ENCODE measurements at places on chromosomes 16 and 17.
A peak's percentile ranks its signal among the peaks of the same experiment; 100 is the strongest.

GRCh38 chr17:16439811-16440351, 24.5 kb downstream of the TRPV2 start:
- H3K27me3 ChIP-seq, result no peaks in the 10 kb centered on the region
- DNase-seq, result no peak
- H3K36me3 ChIP-seq, result peaks cover 51% of the 10 kb centered on the region
- H3K4me1 ChIP-seq, result peaks cover 47% of the 10 kb centered on the region
- peak overlapping the region; percentile 73 for H3K4me3 ChIP-seq

DNA sequence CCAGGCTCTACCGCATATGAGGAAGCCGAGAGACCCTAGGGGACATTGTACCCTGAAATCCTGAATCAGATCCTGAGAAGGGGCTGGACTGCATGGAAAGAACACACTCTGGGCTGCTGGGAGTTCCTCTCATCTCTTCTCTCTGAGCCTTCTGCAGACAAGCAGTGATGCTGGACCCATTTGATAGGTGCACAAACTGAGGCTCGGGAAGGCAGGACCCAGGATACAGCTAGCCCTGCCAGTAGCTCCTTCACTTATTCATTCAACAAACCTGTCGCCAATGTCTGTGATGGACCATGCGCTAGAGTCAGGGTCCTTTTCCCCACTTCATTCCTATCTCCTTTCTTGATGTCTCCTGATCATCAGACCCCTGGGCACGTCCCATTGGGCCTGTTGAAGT, 1.9 kb downstream of the SBK1 start:
- H3K4me3 ChIP-seq, result peak overlapping the region; percentile 85
- H3K4me1 ChIP-seq, result no peaks in the 10 kb centered on the region
- no peak overlapping the region for H3K27ac ChIP-seq
- no peaks in the 10 kb centered on the region for H3K36me3 ChIP-seq
- no peaks in the 10 kb centered on the region for H3K27me3 ChIP-seq

- no peak overlapping the region for H3K27ac ChIP-seq
- H3K4me1 ChIP-seq, result peaks cover 9% of the 10 kb centered on the region
- H3K27me3 ChIP-seq, result no peaks in the 10 kb centered on the region
- peak; percentile 43 for DNase-seq
Measured at GRCh38 chr17:50661795-50662391, 27.2 kb downstream of the ABCC3 start.

GRCh38 chr17:3276126-3276525, 22.0 kb downstream of the OR3A1 start:
- H3K4me1 ChIP-seq, result no peaks in the 10 kb centered on the region
- H3K27me3 ChIP-seq, result no peaks in the 10 kb centered on the region
- no peak overlapping the region for H3K27ac ChIP-seq
- DNase-seq, result no peak
- H3K36me3 ChIP-seq, result no peaks in the 10 kb centered on the region
- H3K4me3 ChIP-seq, result no peak overlapping the region

- no peak overlapping the region for H3K27ac ChIP-seq
- H3K27me3 ChIP-seq, result no peaks in the 10 kb centered on the region
- no peaks in the 10 kb centered on the region for H3K4me1 ChIP-seq
- no peak overlapping the region for H3K4me3 ChIP-seq
Measured at GRCh38 chr16:30551781-30552180, 6.4 kb downstream of the ZNF764 start.

GRCh38 chr17:80036715-80037477, 454 bp downstream of the CCDC40 start:
- H3K4me3 ChIP-seq, result peak overlapping the region; percentile 85
- DNase-seq, result peak; percentile 64
- no peaks in the 10 kb centered on the region for H3K27me3 ChIP-seq
- peaks cover 5% of the 10 kb centered on the region for H3K4me1 ChIP-seq

GRCh38 chr17:43224146-43224705, 4.2 kb downstream of the CCDC200 start:
- H3K4me1 ChIP-seq, result no peaks in the 10 kb centered on the region
- no peaks in the 10 kb centered on the region for H3K27me3 ChIP-seq
- H3K27ac ChIP-seq, result no peak overlapping the region
- no peaks in the 10 kb centered on the region for H3K36me3 ChIP-seq
- no peak overlapping the region for H3K4me3 ChIP-seq

- DNase-seq, result no peak
- H3K36me3 ChIP-seq, result no peaks in the 10 kb centered on the region
- peaks cover 61% of the 10 kb centered on the region for H3K27me3 ChIP-seq
- no peak overlapping the region for H3K27ac ChIP-seq
- H3K4me3 ChIP-seq, result peak overlapping the region; percentile 52
Measured at GRCh38 chr17:20009052-20009301, 182 bp upstream of the SPECC1 start.

DNA sequence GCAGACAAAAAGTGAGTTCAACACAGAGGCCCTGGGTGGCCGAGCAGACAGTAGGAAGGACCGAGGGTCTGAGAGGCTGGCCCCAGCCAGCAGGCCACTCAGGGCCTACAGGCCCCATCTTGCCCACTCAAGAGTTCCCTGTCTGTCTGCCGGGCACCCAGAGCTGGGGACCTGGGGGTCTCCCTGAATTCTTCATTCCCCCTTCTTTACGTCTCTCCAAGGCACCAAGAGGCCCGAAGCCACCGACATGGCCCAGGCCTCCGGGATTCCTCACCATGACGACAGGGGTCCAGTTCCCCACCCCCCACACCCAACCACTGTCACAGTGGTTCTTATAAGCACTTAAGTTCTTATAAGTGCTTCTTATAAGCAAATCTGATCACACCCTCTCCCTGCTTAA, 49.2 kb downstream of the NOS2 start:
- no peaks in the 10 kb centered on the region for H3K27me3 ChIP-seq
- DNase-seq, result no peak
- no peaks in the 10 kb centered on the region for H3K4me1 ChIP-seq
- H3K27ac ChIP-seq, result no peak overlapping the region

GRCh38 chr17:83096401-83097224, 17.2 kb downstream of the METRNL start:
- H3K36me3 ChIP-seq, result no peaks in the 10 kb centered on the region
- no peak overlapping the region for H3K4me3 ChIP-seq
- peaks cover 7% of the 10 kb centered on the region for H3K4me1 ChIP-seq
- no peaks in the 10 kb centered on the region for H3K27me3 ChIP-seq
- no peak overlapping the region for H3K27ac ChIP-seq

DNA sequence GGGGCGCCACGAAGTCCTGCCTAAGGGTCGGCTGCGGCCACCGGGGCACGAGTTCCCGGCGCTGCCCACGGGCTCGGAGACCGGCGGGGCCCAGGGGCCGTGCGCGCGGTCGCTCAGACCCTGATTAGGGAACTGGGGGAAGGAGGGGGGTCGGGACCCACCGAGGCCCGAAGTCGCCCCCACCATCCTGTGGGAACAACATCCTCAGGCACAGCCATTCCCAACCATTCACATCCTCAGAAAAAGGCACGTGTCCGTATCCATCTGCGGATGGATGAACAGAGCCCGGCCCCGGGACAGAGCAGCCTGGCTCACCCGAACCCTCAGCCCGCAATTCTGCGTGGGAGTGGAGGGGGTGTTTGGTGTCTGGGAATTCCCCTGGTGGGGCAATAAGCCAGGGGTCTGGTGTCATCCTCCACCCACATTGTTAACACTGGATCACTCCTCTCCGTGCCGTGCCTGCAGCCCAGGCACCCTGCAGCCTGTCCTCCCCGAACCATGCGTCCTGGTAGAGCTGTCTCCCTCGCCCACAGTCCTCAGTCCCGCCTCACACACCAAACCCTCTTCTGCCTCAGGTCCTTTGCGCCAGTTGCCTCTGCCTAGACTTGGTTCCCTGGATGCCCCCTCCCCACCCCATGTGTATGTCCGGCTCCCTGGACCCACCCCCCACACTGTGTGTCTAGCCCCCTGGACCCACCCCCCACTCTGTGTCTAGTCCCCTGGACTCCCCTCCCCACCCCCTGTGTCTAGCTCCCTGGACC, 789 bp upstream of the CCDC57 start:
- DNase-seq, result peak; percentile 64
- H3K36me3 ChIP-seq, result no peaks in the 10 kb centered on the region
- peaks cover 8% of the 10 kb centered on the region for H3K4me1 ChIP-seq
- peak overlapping the region; percentile 100 for H3K4me3 ChIP-seq
- peak overlapping the region; percentile 83 for H3K27ac ChIP-seq
- H3K27me3 ChIP-seq, result no peaks in the 10 kb centered on the region

GRCh38 chr16:175011-175949, 1.2 kb upstream of the HBA1 start:
- H3K4me3 ChIP-seq, result no peak overlapping the region
- H3K27ac ChIP-seq, result no peak overlapping the region
- no peaks in the 10 kb centered on the region for H3K36me3 ChIP-seq
- H3K4me1 ChIP-seq, result peaks cover 26% of the 10 kb centered on the region
- H3K27me3 ChIP-seq, result peaks cover 13% of the 10 kb centered on the region

DNA sequence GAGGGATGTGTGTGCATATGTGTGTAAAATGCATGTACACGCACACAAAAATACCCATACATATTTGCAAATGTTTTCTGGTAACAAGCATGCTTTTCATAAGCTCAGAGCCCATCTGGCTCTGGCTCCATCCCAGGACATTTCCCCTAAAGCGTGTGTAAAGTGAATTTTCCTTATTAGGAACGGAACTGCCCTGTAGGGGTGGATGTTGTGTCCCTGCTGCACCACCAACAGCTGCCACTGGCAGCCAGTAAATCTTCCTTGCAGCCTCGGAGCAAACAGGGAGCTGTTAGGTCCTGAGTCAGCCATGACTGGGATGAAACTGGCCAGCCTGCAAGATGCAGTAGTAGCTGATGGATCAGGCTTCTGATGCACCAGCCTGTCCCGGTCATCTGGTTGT, 393.5 kb downstream of the UTP18 start:
- peaks cover 20% of the 10 kb centered on the region for H3K27me3 ChIP-seq
- H3K36me3 ChIP-seq, result no peaks in the 10 kb centered on the region
- no peak overlapping the region for H3K27ac ChIP-seq
- no peak overlapping the region for H3K4me3 ChIP-seq
- DNase-seq, result peak; percentile 4
- no peaks in the 10 kb centered on the region for H3K4me1 ChIP-seq

- peaks cover 19% of the 10 kb centered on the region for H3K4me1 ChIP-seq
- no peaks in the 10 kb centered on the region for H3K27me3 ChIP-seq
- peak overlapping the region; percentile 68 for H3K27ac ChIP-seq
- no peak overlapping the region for H3K4me3 ChIP-seq
- peak; percentile 32 for DNase-seq
Measured at GRCh38 chr17:37301288-37301687, 74.5 kb upstream of the C17orf78 start.

GRCh38 chr16:84166796-84167695, 19.8 kb downstream of the TAF1C start:
- no peak overlapping the region for H3K27ac ChIP-seq
- peaks cover 12% of the 10 kb centered on the region for H3K27me3 ChIP-seq

DNA sequence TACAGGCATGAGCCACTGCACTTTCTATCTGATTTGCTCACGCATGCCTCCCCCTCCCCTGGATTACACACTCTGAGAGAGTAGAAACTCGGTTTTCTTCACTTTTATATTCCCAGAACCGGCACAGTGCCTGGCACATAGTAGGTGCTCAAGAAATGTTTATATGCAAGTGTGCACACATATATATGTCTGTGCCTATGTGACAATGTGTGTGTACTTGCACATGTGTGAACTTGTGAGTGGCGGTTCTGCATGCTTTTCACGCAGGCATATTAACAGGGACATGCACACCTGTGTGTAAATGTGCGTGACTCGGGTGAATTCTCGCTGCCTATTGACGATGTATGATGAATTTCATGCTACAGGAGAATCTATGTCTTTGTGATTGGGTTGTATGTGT, 22.1 kb upstream of the IL21R start:
- DNase-seq, result no peak
- H3K27me3 ChIP-seq, result no peaks in the 10 kb centered on the region
- H3K36me3 ChIP-seq, result no peaks in the 10 kb centered on the region
- no peaks in the 10 kb centered on the region for H3K4me1 ChIP-seq

DNA sequence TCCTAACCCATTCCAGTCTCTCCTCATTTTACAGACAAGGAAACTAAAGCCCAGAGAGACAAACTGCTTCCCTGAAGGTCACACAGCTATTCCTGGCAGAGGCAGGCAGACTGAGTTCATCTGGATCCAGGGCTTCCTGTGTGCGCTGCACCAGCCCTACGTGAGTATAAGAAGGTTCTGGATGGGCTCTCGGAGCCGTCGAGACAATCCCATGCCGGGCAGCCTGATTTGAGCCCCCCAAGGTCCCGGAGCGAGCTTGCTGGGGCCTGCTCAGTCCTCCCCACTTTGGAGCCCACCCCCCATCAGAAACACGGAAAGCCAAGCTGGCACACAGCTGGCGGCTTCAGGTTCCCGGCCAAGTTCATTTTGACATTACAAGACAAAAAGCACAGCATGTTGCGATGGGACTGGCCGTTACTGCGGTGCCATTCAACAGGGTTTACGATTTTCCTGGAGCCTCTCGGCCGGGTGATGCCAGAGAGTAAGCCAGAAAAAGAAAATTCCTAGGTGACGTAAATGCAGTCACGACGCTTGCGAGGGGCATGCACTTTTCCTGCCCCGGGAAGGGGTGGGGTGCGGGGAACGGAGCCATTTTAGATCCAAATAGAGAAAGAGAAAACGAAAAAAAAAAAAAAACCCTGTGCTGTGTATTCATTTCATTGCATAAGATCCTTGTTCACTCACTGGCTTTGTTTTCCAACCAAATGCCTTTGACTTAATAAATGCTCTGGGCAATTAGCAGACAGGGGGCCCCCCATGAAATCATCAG, 167.1 kb upstream of the FOXF1 start:
- no peak overlapping the region for H3K27ac ChIP-seq
- H3K4me1 ChIP-seq, result no peaks in the 10 kb centered on the region
- no peaks in the 10 kb centered on the region for H3K36me3 ChIP-seq
- no peak overlapping the region for H3K4me3 ChIP-seq
- no peak for DNase-seq
- H3K27me3 ChIP-seq, result peaks cover 60% of the 10 kb centered on the region

DNA sequence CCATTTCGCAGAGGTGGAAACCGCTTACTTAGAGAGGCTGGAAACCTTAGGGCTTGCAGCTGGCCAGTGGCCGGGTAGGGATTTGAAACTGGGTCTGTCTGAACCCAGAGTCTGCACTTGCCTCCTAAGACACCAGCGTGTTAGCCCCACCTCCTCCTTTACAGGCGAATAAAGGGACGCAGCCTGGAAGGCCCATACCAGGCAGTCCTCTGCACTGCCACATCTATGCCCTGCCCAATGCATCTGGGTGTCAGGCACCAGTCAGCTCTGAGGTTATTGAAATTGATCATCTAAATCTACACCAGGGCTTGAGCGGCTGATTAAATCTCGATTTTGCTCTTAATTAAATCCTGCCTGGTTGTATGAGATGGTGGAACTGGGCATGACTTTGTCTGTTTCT, 19.9 kb upstream of the NAGS start:
- H3K36me3 ChIP-seq, result no peaks in the 10 kb centered on the region
- no peak overlapping the region for H3K27ac ChIP-seq
- H3K27me3 ChIP-seq, result no peaks in the 10 kb centered on the region
- no peaks in the 10 kb centered on the region for H3K4me1 ChIP-seq
- H3K4me3 ChIP-seq, result no peak overlapping the region

- H3K4me1 ChIP-seq, result no peaks in the 10 kb centered on the region
- DNase-seq, result no peak
- no peak overlapping the region for H3K4me3 ChIP-seq
- H3K36me3 ChIP-seq, result no peaks in the 10 kb centered on the region
- H3K27ac ChIP-seq, result no peak overlapping the region
Measured at GRCh38 chr16:47366228-47366627, 94.6 kb downstream of the ITFG1 start.

GRCh38 chr17:66535611-66536010, 233.2 kb downstream of the PRKCA start:
- peaks cover 8% of the 10 kb centered on the region for H3K4me1 ChIP-seq
- DNase-seq, result no peak
- H3K36me3 ChIP-seq, result no peaks in the 10 kb centered on the region
- no peak overlapping the region for H3K27ac ChIP-seq

Data from A673 (cell line).